ENCODE measurements at places on chromosomes 2 and 18.
A peak's percentile ranks its signal among the peaks of the same experiment; 100 is the strongest.

- no peak for DNase-seq
These were observed 24.7 kb upstream of the NMUR1 start for GRCh38 chr2:231554748-231555545.

- no peak for DNase-seq
These were observed 304.2 kb upstream of the MC4R start for GRCh38 chr18:60676815-60677214.

- no peak for DNase-seq
These were observed 54.7 kb upstream of the SP5 start for GRCh38 chr2:170660409-170660808.

DNA sequence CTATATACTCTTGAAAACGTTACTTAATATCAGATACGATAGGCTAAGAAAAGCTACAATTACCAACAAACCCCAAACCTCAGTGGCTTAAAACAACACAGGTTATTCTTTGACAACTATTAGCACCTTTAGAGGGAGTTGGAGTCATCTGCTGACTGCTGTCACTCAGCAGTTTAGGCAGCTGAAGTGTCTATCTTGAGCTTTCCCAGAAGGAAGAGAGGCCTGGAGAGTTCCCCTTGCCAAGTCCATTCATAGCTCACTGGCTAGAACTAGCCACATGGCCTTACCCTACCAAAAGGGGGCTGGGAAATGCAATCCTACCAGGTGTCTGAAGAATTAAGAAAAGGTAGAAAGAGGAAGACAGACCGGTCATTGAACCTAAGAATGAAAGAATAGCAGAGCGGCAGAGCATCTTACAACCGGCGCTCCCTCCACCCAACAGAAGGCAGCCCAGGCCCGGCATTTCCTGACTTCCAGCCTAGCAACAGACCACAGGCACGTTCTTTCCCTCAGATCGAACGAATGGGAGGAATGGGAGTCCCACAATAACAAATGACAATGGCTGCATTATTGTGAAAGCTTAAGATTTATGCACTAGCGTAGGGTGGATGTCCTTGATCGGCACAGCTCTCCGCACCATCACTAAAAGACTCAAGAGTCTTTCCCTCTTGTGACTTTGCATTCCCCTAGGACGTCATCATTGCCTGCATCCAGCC, 211.2 kb upstream of the CTAGE1 start:
- DNase-seq = no peak

- no peak for DNase-seq
These were observed 8.3 kb downstream of the EHBP1 start for GRCh38 chr2:62713837-62714236.

- no peak for DNase-seq
These were observed 704.9 kb downstream of the DCDC2C start for GRCh38 chr2:4408321-4408720.

DNA sequence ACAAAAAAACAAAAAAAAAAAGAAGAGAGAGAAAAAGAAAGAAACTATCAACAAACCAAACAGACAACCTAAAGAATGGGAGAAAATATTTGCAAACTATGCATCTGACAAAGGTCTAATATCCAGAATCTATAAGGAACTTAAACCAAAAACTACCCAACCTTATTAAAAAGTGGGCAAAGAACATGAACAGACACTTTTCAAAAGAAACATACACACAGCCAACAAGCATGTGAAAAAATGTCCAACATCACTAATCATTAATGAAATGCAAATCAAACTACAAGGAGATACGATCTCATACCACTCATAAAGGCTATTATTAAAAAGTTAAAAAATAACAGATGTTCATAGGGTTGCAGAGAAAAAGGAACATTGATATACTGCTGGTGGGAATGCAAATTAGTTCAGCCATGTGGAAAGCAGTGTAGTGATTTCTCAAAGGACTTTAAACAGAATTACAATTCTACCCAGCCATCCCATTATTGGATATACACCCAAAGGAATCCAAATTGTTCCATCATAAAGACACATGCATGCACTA, 7.2 kb upstream of the POLE4 start:
- DNase-seq = no peak

- DNase-seq = no peak
These were observed 105.4 kb upstream of the TLK1 start for GRCh38 chr2:171266102-171266501.

DNA sequence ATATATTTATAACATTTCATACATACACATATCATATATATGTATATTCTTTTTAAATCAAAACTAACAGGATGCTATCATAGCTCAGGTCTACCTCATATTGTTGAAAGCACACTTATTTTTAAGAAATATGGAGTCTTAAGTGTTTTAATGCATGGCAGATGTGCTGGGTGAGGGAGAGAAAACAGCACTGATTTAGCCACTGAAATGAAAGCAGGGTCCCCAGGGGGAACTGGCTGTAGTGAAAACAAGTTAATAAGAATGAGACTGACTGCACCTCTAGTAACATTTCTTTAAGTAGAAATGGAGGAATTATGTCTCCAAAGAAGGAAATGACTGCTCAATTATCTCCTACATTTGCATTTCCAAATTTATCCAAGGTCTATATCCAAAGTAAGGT, 857.8 kb downstream of the DCDC2C start:
- DNase-seq = no peak

- DNase-seq = no peak
These were observed 59.9 kb downstream of the SMAD2 start for GRCh38 chr18:47870605-47871004.

- DNase-seq = no peak
These were observed 17.7 kb downstream of the PAX8 start for GRCh38 chr2:113260991-113261390.

- no peak for DNase-seq
These were observed 60.5 kb downstream of the INSIG2 start for GRCh38 chr2:118148809-118149208.

DNA sequence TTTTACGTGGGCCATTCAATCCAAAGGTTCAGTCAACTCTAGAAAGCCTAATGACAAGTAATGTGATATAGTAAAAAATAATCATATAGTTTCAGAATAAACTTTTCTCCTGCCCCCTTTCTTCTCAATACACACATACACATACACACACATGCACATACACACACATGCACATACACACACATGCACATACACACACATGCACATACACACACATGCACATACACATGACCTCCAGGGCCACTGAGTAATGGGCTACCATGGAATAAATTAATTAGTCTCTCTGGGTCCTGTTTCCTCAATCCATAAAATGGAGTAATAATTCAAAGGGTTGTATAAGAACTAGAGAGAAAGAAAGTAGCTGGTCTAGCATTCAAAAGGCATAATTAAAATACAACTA, 5.4 kb upstream of the TRIB2 start:
- DNase-seq = no peak

GRCh38 chr18:56937874-56938430, 208.9 kb upstream of the BOD1L2 start:
- DNase-seq = no peak

DNA sequence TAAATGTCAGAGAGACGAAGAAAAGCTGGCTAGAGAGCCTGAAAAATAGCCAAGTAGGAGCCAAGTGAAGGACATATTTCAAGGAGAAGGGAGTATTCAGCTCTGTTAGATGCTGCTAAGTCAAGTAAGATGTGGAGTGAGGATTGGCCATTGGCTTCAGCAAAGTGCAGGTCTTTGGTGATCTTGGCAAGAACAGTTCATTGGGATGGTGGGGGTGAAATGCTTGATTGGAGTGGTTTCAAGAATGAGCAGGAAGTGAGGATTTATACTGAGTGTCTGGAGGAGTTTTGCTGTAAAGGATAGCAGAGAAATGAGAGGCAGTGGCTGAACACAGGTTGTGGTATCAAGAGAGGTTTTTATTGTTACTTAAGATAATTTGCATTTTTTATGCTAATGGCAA, 139.7 kb downstream of the PRPF40A start:
- DNase-seq = no peak

DNA sequence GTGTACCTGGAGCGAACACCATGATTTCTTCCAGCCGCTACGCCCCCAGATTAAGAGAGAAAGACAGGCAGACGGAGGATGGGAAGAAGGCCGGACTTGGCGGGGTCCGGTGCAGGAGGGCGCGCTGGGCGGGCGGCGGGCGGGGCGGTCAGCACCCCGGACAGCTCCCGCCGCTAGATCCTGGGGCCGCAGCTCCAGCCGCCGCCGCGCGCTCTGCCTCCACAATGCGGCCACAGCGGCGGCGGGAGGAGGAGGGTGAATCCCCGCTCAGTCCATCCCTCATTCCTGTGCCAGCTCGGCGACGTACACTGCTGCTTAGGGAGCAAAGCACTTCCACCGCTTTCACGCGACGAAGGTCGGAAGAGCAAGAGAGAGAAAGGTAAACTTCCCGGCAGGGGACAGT, at the start of gene AKAIN1:
AKAIN1 (minus strand) TSS at position 226 of the 403 bp plus-strand sequence; CDS start at position 22, 204 bp downstream.
- no peak for DNase-seq

DNA sequence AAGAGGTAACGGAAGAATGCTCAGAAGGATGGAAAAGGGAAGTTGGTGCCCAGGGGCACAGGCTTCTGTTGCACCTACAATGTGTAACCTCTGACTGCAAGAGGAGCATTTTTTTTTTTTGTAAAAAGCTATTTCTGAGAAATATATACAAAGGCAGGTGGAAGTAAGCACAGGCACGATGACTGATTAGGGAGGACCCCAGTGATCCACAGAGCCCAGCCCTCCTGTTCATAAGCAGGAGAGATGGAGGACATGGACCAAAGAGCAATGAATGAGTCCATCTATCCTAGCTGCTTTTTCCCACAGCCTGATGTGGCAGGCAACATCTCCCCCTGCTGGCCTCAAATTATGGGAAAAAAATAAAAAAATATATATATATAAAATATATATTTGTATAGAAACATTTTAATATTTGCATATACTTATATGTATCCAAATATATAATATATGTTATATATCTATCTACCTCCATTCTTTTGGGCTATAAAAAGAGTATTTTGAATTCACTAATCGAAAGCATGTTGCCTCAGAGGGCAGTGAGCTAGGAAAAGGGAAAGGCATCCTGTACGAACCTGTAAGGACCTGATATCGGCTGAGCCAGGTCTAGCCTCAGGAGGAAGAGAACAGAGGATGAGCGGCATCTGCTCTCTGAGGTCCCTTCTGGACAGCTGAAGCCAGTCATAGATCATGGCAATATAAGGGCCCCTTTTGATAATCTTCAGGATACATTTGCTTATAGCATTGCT, 166.0 kb upstream of the STK17B start:
- no peak for DNase-seq

GRCh38 chr2:236638707-236639106, 69.1 kb downstream of the ACKR3 start:
- peak; percentile 42 for DNase-seq

DNA sequence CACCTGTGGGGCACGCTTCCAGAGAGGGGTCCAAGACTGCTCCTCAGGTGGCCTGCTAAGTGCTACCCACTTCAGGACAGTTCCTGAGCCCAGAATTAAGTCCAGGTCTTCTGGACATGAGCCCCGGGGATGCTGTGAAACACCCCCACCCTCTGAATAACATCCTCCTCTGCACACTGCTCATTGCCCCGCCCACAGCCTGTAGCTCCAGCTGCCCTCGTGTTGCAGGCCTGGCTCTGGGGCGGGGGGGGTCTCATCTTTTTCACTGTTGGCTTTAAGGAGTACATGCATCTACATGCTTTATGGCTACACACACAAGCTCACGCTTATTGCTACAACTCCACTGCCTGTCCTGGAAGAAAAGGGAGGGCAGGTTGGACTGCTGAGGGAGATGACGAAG, 92.8 kb downstream of the PTGR3 start:
- DNase-seq = no peak

GRCh38 chr2:15307526-15307925, 253.6 kb downstream of the NBAS start:
- no peak for DNase-seq

GRCh38 chr2:67131257-67131609, 265.9 kb upstream of the ETAA1 start:
- no peak for DNase-seq

- DNase-seq = peak; percentile 68
These were observed at the start of gene EPB41L3 for GRCh38 chr18:5543773-5544389. Gene EPB41L3, minus strand, starts transcription at chr18:5543997. Its CDS starts 54,814 bp downstream, at chr18:5489183.

GRCh38 chr2:3661149-3661660, 3.2 kb downstream of the ALLC start:
- no peak for DNase-seq
